Neural progenitor cell (in vitro differentiated cells): ENCODE measurements at places on chromosomes 12 and 14. TPM values are rescaled to one million over a fixed set of nuclear protein-coding genes. Genes with fewer than 3 reads are reported as not detected.
A peak's percentile ranks its signal among the peaks of the same experiment; 100 is the strongest.

DNA sequence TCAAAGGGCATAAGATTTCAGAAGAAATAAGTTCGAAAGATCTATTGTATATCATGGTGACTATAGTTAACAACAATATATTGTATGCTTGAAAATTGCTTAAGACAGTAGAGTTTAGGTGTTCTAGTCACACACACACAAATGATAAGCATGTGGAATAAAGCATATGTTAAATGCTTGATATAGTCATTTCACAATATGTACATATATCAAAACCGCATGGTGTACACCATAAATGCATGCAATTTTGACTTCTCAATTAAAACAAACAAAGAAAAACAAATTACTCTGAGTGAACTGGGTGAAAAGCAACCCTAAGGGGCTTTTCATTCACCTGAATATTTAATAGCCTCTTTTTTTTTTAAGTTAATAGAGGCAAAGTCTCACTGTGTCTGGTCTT, 40.3 kb upstream of the BCAT1 start:
- peaks cover 5% of the 10 kb centered on the region for H3K4me1 ChIP-seq
- H3K4me3 ChIP-seq: no peak overlapping the region
- H3K36me3 ChIP-seq: no peaks in the 10 kb centered on the region
- no peak for DNase-seq
- no peaks in the 10 kb centered on the region for H3K27me3 ChIP-seq

GRCh38 chr14:99647411-99647810, 2.5 kb downstream of the HHIPL1 start:
- H3K4me1 ChIP-seq: peaks cover 21% of the 10 kb centered on the region
- no peak for DNase-seq
- peaks cover 26% of the 10 kb centered on the region for H3K27me3 ChIP-seq
- H3K4me3 ChIP-seq: no peak overlapping the region

DNA sequence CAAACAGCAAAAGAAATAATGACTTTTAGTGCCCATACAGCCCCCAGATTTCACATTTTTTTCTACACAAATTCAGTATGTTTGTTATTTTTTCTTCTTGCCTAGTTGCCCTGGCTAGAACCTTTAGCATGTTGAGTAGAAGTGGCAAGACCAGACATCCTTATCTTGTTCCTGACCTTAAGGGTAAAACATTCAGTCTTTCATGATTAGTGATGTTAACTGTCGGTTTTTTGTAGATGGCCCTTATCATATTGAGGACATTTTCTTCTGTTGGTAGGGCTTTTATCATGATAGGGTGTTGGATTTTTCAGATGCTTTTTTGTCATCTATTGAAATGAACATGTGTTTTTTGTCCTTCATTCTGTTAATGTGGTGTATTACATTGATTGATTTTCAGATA, 17.1 kb downstream of the IRAK3 start:
- H3K27ac ChIP-seq: no peak overlapping the region
- no peaks in the 10 kb centered on the region for H3K4me1 ChIP-seq
- no peak overlapping the region for H3K4me3 ChIP-seq
- DNase-seq: no peak
- no peaks in the 10 kb centered on the region for H3K27me3 ChIP-seq

DNA sequence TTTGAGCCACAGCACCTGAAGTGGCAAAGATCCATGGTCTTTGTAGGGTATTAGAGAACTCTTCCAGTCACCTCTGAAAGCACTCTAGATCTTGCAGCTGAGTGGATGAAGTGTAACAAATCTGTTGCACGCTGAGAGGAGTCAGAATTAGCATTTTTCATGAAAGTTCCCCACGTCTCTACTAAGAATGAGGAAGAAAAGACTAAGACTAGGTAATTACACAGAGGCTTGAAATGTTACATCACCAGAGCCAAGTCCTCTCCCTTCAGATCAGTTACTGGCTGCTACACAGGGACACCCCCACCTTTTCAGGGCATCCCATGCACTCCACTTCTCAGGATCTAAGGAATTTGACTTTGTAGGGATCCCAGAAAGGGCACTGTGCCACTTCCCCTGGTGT, 98.6 kb upstream of the FKBP4 start:
- H3K27ac ChIP-seq: no peak overlapping the region
- H3K4me3 ChIP-seq: no peak overlapping the region
- H3K4me1 ChIP-seq: no peaks in the 10 kb centered on the region

GRCh38 chr12:65665817-65666216, 158.5 kb upstream of the HMGA2 start:
- peaks cover 21% of the 10 kb centered on the region for H3K4me1 ChIP-seq
- no peak overlapping the region for H3K27ac ChIP-seq
- H3K27me3 ChIP-seq: no peaks in the 10 kb centered on the region
- H3K36me3 ChIP-seq: no peaks in the 10 kb centered on the region
- H3K4me3 ChIP-seq: no peak overlapping the region

- DNase-seq: no peak
- no peak overlapping the region for H3K4me3 ChIP-seq
- peaks cover 36% of the 10 kb centered on the region for H3K27me3 ChIP-seq
- H3K36me3 ChIP-seq: no peaks in the 10 kb centered on the region
Observed at GRCh38 chr12:72268386-72268785, 3.8 kb upstream of the TRHDE start.

DNA sequence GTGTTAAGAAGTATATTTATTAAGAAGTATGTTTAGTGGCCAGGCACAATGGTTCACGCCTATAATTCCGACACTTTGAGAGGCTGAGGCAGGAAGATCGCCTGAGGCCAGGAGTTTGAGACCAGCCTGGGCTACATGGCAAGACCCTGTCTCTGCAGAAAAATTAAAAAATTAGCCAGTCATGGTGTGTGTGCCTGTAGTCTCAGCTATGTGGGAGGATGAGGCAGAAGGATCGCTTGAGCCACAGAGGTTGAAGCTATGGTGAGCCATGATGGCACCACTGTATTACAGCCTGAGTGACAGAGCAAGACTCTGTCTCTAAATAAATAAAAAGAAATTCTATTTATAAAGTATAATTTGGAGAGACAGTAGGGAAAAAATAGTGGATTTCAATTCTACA, 20.3 kb downstream of the R3HDM2 start:
- DNase-seq: no peak
- H3K27me3 ChIP-seq: no peaks in the 10 kb centered on the region
- peaks cover 7% of the 10 kb centered on the region for H3K4me1 ChIP-seq
- H3K4me3 ChIP-seq: no peak overlapping the region

GRCh38 chr14:67722293-67722692, 20.6 kb downstream of the RDH12 start:
- H3K4me3 ChIP-seq: peak overlapping the region; percentile 11
- no peak overlapping the region for H3K27ac ChIP-seq
- H3K36me3 ChIP-seq: no peaks in the 10 kb centered on the region

DNA sequence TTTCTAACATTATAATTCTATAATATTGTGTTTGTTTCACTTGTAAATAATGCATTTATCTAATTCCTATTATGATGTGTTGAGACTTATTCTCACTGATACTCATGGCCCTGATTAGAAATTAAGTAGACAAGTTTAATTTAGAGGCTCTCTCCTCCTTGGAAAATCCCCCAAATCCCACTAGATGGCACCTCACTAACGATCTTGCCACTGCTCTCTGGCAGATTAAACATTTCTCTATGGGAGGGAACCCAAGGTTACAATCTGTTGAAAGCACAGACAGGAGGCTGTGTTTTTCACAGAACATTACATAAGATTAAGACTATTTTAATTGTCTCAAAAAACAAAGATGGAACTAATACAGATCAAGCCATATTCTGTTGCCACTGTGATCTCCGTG, 318.7 kb downstream of the LRFN5 start:
- H3K4me1 ChIP-seq: peaks cover 9% of the 10 kb centered on the region
- H3K27me3 ChIP-seq: no peaks in the 10 kb centered on the region
- H3K36me3 ChIP-seq: no peaks in the 10 kb centered on the region
- peak; percentile 48 for DNase-seq

DNA sequence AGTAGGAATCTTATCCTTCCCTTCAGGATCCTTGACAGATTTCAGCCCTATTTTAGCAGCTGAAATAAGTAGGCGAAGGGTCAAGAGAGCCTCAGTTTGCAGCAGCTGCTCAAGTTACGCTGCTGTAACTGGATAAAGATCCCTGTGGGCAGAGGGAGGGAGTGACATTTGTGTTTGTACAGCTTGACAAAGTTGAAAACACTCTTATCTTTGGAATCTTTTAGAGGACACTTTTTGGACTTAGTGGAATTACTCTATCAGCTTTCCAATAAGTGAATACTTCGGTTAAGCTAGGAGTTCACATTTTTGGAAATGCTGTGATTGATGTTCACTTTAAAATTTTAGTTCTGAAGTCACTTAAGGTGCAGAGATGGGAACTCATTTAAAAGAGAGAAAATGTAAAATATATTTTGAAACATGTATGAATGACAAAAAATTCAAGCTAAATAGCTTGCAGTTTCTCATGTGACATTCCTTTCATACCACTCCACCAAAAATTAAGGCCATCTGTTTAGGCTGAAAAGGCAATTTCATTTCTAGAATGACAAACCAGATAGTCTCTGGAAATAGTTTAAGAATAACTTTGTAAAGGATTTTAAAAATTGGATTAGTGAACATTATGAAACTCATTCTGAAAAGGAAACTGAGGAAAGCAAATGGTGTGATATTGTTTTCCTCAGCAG, 55.2 kb downstream of the SLC38A4 start:
- DNase-seq: peak; percentile 69
- H3K27me3 ChIP-seq: no peaks in the 10 kb centered on the region
- no peak overlapping the region for H3K27ac ChIP-seq
- peaks cover 23% of the 10 kb centered on the region for H3K4me1 ChIP-seq

DEGS2 gene
- 0.25 TPM in 1 of 2 replicates, not detected in the other for total RNA-seq

RPGRIP1 gene
- total RNA-seq: 0.47 and 3.4 TPM in 2 replicates

KRT83 gene
- not detected in 2 replicates for total RNA-seq

PRPF39 gene
- total RNA-seq: 48.2 and 97.2 TPM in 2 replicates

CLEC1B gene
- not detected in 2 replicates for total RNA-seq
